ENCODE measurements at places on chromosomes 2 and 18. TPM values are rescaled to one million over a fixed set of nuclear protein-coding genes. Genes with fewer than 3 reads are reported as not detected.

The L3MBTL4 gene
- total RNA-seq, result 5.4 TPM

- H3K4me1 ChIP-seq, result no peaks in the 10 kb centered on the region
- H3K36me3 ChIP-seq, result no peaks in the 10 kb centered on the region
- no peak for DNase-seq
- H3K27ac ChIP-seq, result no peak overlapping the region
- H3K4me3 ChIP-seq, result no peak overlapping the region
Observed at GRCh38 chr2:8049851-8050571, 631.8 kb upstream of the ID2 start.

DNA sequence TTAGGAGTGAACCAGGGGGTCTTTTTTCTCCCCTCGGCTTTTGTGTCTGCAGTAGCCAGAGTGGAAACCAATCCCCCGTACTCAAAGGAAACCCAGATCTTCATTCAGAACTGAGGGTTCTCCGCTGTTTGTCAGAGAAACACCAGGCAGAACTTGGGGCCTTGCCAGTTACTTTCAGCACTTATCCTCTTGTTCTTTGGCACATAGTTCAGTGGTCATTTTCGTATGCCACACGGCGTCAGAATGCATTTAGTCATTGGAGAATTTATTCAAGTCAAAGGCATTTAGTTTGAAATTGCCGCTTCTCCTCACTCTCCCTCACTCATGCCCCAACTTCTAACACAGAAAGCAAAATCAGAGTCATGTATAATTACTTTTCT is 102.9 kb downstream of the CABLES1 start:
- H3K27me3 ChIP-seq, result no peaks in the 10 kb centered on the region
- no peaks in the 10 kb centered on the region for H3K4me1 ChIP-seq
- no peak overlapping the region for H3K27ac ChIP-seq
- H3K36me3 ChIP-seq, result peaks cover 5% of the 10 kb centered on the region

GRCh38 chr2:43438342-43438741 is 157.5 kb downstream of the THADA start:
- H3K36me3 ChIP-seq, result no peaks in the 10 kb centered on the region
- H3K27me3 ChIP-seq, result no peaks in the 10 kb centered on the region
- no peak overlapping the region for H3K4me3 ChIP-seq
- no peak overlapping the region for H3K27ac ChIP-seq
- peaks cover 23% of the 10 kb centered on the region for H3K4me1 ChIP-seq

The SCN2A gene
- total RNA-seq, result 0.25 TPM

The DCDC2C gene
- total RNA-seq, result not detected
